Sigmoid colon (tissue), 7 donors: ENCODE measurements at places on chromosomes 3 and 15. TPM values are rescaled to one million over a fixed set of nuclear protein-coding genes. Genes with fewer than 3 reads are reported as not detected.

DNA sequence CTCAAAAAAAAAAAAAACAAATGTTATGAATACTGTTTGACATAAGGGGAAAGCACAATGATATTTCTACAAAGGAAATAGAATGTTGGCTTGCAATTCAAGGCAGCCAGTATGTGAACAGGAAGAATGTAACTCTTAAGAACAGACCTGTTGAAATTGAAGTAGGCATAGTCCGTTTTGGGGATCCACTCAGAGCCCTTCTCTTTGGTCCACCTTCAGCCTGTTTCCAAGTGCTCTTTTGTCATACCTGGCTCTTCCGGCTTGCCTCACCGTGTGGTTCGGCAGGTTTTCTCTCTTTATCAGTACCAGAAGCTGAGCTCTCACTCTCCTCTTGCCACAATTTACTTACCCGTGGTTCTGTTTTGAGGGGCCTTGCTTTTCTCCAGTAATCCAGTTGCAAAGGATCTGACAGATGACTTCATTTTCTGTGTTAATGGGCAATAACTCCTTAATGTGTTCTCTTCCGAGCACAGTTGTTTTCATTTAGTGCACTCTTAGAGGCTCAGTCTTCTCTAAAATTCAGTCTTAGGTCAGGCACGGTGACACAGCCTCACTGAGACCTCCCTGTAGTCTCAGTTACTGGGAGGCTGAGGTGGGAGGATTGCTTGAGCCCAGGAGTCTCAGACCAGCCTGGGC lies 6.7 kb downstream of the ABHD17C start:
- H3K27ac ChIP-seq = peak overlapping the region; percentile 80
- H3K4me1 ChIP-seq = peaks cover 59% of the 10 kb centered on the region
- no peaks in the 10 kb centered on the region for H3K36me3 ChIP-seq
- no peaks in the 10 kb centered on the region for H3K27me3 ChIP-seq
- no peak for DNase-seq

- H3K27ac ChIP-seq = no peak overlapping the region
- peaks cover 19% of the 10 kb centered on the region for H3K36me3 ChIP-seq
- no peaks in the 10 kb centered on the region for H3K4me1 ChIP-seq
- no peak for DNase-seq
- no peaks in the 10 kb centered on the region for H3K27me3 ChIP-seq
These were observed 123.2 kb upstream of the CGNL1 start for GRCh38 chr15:57253082-57253481.

DNA sequence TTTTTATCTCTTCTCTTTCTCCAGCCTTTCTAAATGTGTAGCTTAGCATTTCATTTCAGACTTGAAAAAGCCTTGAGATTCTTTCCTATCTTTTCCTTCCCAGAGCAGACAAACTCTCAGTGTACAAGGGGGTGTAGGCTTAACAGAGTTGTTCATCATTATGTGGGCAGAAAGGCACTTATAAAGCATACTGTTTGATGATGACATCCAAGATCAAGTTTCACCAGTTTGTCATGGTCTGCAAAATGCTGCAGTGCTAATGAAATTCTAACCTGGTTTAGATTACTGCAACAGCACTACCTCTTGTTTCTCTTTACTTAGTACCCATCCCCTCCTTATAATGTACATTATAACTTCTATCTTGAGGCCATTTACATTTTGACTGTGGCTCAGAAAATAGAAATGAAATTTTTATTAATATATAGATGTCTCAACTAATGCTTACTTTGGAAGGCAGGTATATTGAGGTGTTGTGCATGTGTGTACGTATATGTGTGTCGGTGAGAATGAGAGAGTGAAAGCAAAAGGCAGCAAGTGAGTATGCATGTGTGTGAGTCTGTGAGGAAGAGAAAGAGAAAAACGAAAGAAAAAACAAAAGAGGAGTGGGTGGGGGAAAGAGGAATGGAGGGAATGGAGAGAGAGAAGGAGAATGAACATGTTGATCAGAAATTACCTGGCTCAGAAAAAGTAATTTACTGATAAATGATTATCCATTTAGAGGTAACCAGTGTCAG lies 1043.6 kb downstream of the TUSC7 start:
- H3K36me3 ChIP-seq = no peaks in the 10 kb centered on the region
- no peaks in the 10 kb centered on the region for H3K4me1 ChIP-seq
- DNase-seq = no peak
- no peak overlapping the region for H3K27ac ChIP-seq

GRCh38 chr3:71001303-71001830 lies 582.2 kb downstream of the FOXP1 start:
- DNase-seq = no peak
- H3K4me3 ChIP-seq = no peak overlapping the region
- no peaks in the 10 kb centered on the region for H3K27me3 ChIP-seq
- H3K4me1 ChIP-seq = peaks cover 85% of the 10 kb centered on the region
- H3K27ac ChIP-seq = peak overlapping the region; percentile 25

DNA sequence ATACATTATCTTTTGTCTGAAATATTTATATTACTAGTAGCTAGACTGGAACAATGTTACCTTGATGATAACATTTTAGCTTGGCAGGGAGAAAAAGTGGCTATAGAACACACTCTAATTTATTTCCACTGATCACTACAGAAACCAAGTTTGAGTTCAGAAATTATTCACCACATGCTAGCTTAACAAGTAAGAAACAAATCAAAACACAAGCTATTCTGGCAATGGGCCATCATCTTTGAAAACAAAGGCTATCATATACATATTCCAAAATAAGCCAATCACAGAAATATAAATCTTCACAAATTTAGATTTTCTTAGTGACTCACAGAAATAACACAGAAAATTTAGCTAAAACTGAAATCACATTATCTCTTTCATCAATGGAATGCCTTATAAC lies 17.1 kb downstream of the AQR start:
- no peak for DNase-seq
- no peaks in the 10 kb centered on the region for H3K27me3 ChIP-seq
- no peak overlapping the region for H3K27ac ChIP-seq
- H3K4me3 ChIP-seq = no peak overlapping the region
- peaks cover 8% of the 10 kb centered on the region for H3K4me1 ChIP-seq

GRCh38 chr3:26719134-26719533 lies 96.6 kb downstream of the LRRC3B start:
- H3K4me3 ChIP-seq = no peak overlapping the region
- H3K4me1 ChIP-seq = no peaks in the 10 kb centered on the region
- no peaks in the 10 kb centered on the region for H3K27me3 ChIP-seq
- no peaks in the 10 kb centered on the region for H3K36me3 ChIP-seq

DNA sequence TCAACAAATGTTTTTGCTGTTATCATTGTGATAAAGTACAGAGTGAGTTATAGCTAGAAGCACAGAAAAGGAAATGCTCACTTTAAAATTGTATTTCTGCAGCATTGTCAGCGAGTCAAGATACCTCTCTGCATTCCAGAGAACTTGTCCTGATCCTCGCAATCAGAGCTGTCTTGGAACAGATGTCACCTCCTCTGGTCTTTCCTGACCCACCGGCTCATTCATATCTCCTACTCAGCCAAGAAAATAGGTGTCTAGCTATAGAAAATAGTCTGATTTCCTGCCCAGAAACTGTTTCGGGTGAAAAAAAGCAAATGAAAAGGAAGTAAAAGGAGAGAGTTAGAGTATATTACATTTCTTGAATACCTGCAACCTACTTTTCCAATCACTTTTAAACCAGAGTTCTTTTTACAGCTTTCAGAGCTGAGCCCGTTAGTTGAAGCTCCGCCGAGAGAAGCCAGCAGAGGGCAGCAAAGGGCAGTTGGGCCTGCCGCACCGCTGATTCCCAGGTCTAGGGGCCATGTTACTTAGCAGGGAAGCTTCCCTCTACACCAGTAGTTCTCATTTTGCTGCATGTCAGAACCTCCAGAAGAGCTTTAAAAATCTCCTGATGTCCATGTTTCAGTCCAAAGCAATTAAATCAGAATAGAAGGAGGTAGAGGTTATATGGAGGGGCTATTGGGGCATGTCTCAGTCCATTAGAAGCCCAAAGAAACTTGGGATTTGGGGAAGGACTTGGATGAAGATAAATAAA lies 185.7 kb upstream of the THRB start:
- no peak overlapping the region for H3K4me3 ChIP-seq
- peak; percentile 78 for DNase-seq
- H3K27ac ChIP-seq = no peak overlapping the region
- H3K4me1 ChIP-seq = peaks cover 16% of the 10 kb centered on the region
- H3K27me3 ChIP-seq = no peaks in the 10 kb centered on the region

DNA sequence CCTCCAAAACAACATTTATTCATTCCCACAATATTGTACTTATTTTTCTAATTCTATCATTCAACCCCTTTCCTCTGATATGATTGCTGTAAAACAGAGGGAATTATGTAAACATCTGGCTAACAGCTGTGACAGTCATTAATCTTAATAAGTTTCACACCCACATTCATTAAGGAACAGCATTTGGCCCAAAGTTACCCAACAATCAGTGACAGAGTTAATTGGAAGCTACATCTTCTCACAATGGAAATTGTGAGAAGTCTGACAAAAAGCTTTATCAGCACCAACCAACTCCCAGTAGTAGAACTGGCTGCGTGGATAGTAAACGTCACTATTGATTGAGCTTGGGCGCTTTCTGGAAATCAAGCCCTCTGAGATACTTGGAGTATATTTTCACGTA lies 165.8 kb upstream of the SLC24A5 start:
- no peaks in the 10 kb centered on the region for H3K36me3 ChIP-seq
- no peaks in the 10 kb centered on the region for H3K27me3 ChIP-seq
- no peak overlapping the region for H3K27ac ChIP-seq
- H3K4me3 ChIP-seq = no peak overlapping the region

CLDN18 gene
- not detected for total RNA-seq

GOLGA6A gene
- not detected for total RNA-seq
